ENCODE measurements at places on chromosomes 11 and 22.

DNA sequence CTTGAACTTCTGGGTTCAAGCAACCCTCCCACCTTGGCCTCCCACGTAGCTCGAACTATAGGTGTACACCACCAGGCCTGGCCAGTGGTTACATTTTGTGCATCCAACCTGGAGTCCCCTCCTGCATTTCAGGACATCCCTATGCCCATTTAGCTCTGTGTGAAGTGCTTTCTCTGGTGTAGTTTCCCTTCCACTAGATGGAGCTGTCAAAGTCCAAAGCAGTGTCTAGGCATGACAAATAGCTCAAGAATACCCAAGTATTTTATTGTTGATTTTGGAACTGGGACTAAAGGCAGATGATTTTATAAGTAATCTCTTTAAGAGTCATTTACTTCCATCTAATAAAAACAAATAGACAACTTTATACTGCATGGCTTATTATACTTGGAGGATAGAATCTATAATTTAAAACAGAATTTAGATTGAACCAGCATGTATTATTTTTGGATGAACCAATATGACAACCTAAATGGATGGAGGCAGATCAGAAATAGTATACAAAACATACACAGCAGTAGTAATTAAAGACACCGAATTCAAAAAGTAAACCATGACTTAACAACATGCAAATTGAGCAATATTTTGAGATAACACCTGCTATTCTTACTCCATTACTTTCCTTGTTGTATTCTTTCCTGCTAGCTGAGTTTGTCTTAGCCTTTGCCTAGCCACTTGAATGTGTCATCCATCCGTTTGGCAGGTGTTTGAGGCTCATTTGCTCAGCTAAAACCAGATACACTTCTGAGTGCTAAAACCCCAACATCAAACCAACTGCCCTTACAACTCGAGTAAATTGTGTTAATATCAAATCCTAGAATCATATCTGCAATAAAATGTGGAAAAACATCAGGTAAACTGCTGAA, 37.7 kb downstream of the EIF4ENIF1 start:
- no peak for DNase-seq

DNA sequence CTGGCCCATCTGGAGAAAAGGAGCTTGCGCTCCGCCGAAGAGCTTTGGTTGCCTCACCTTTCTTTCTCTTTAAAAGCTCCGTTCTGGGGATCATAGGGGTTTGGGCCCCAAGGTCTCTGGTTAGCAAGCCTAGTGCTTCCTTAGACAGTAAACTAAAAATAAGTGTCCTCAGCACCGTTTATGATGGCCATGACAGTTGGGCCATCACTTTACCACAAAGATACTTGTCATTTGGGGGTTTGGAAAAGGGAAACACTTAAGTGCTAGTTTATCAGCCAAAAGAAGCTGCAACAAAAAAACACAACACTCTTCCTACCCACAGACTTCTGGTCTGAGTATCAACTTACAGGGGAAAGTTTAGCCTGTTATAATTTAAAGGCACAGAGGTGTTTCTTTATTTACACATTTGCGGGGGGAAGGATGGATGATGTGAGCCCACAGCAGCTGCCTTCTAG, 88.4 kb upstream of the CD44 start:
- no peak for DNase-seq

- no peak for DNase-seq
Measured at GRCh38 chr22:18013947-18014346, 10.4 kb downstream of the MICAL3 start.

DNA sequence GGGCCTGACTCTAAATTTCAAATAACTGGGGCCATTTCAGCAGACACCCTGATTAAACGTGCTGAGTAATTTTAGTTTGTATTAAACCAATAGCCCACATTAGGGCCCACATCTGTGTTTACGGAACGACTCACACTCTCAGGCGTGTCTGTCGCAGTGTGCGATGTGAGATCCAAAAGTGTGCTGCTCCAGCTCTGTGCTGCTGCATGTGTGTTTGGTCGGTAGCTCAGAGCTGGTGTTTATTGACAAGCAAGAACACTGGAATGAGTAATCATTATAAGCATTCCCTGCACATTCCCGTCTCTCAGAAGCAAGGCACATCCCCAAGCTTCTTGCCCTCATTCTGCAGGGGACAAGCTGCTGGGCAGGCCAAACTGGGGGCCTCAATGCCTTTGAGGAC, 7.8 kb downstream of the OPCML start:
- DNase-seq, result no peak

Measured in NCI-H774 (cell line).